H9 (cell line): ENCODE measurements at places on chromosomes 5 and 9. TPM values are rescaled to one million over a fixed set of nuclear protein-coding genes. Genes with fewer than 3 reads are reported as not detected.

DNA sequence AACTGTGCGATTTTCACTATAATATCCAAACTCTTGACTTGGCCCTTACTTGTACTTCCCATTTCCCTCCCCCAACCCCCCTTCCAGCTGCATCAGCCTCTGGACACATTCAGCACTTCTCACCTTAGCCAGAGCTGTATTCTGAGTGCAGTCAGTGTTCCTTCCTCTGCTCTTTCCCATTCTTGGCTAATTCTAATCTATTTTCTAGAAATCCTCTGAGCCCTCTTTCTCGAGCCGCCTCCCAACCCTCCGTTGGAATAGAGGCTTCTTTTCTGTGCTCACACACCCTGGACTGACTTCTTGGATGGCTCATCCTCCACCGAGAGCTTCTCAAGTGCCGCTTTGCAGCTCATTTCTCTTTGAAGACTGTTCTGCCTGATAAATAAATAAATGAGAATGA lies 188.8 kb downstream of the NTRK2 start:
- no peak overlapping the region for H3K27ac ChIP-seq
- DNase-seq, result no peak
- H3K36me3 ChIP-seq, result no peaks in the 10 kb centered on the region; the same call in 1 of the 2 replicates
- H3K27me3 ChIP-seq, result no peaks in the 10 kb centered on the region
- peaks cover 14% of the 10 kb centered on the region; the same call in 1 of the 2 replicates for H3K4me1 ChIP-seq

CCNG1 gene
- 521 and 523 TPM in 2 replicates for total RNA-seq

DNA sequence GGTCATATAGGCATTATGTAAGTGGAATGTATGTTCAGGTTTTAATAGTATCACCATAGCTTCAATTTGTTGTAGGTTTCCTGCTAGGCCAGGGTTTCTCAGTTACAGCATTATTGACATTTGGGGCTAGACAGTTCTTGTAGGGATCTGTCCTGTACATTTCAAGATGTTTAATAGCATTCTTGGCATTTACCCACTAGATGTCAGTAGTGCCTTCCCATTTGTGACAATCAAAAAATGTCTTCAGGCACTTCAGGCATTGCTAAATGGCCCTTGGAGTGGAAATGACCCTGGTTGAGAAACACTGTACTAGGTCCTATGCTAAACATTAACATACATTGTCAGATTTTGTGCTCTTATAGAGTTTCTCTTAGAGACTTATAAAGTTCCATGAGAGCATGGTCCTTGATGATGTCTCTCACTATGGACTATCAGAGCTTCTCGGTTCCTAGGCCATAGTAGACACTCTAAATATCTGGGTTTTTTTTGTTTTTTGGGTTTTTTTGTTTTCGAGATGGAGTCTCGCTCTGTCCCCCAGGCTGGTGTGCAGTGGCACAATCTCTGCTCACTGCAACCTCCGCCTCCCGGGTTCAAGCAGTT lies 1.4 kb downstream of the KIF20A start:
- no peak overlapping the region; the same call in 1 of the 2 replicates for H3K4me3 ChIP-seq
- H3K4me1 ChIP-seq, result no peaks in the 10 kb centered on the region
- no peak overlapping the region for H3K27ac ChIP-seq
- no peaks in the 10 kb centered on the region for H3K27me3 ChIP-seq

GRCh38 chr5:81006947-81007636 lies 46.9 kb downstream of the RASGRF2 start:
- H3K27me3 ChIP-seq, result no peaks in the 10 kb centered on the region
- H3K27ac ChIP-seq, result no peak overlapping the region
